ENCODE measurements at places on chromosomes 2 and 18.

GRCh38 chr2:9656270-9656766 is 25.5 kb upstream of the YWHAQ start:
- no peak for DNase-seq

GRCh38 chr18:49874238-49874637 is 60.9 kb upstream of the ACAA2 start:
- no peak for DNase-seq

DNA sequence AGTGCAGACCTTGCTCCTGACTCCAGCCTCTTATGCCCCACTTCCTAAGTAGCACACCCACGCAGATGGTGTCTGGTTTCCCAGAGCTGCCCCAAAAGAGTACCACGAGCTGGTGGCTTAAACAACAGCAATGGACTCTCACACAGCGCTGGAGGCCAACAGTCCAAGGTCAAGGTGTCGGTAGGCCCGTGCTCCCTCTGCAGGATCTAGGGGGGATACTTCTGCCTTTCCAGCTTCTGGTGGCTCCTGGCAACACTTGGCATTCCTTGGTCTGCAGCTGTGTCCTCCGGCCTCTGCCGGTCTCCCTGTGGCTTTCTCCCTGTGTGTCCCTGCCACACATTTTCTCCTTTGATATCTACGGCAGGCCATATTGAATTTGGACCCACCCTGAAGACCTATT is 99.0 kb downstream of the TSHZ1 start:
- no peak for DNase-seq

GRCh38 chr2:31606509-31606908 is 25.8 kb upstream of the SRD5A2 start:
- no peak for DNase-seq

DNA sequence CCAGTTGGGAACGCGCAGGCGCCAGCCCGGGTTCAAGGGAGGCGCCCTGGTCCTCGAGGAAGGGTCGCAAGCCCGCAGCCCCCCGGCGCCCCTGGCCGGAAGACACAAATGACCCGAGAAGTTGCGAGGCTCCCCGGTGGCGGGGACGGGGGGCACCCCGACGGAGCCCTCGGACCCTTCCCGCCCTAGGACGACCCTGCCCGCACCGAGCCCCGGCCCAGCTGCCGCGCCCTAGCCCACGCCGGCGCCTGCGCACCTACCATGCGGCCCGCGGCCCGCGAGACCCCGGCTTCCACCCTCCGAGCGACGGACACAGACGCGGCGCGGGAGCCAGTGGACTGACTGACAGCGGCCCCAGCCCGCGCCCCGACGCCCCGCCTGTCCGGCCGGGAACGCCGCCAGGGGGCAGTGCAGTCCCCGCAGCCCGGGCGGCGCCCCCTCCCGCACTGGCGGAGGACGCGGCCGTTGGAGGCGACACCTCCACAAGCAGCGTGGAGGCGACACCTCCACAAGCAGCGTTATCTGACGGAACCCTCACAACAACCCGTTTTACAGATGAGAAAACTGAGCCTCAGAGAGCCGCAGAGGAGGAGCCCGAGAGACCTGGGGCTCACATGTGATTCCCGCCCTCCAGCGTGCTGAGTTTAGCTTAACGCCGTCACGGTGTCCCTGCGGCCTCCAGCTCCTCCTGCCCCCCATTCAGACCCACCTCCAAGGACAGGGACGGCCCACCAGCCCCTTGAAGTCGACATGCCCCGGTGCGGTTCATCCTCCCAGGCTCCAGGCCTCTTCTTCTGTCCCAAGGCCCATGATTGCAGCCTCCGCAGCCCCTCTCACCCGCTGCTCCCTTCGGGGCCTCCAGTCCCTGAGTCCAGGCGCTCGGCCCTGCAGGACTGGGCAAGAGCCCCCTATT is at the start of gene NMUR1:
Gene NMUR1, minus strand, starts transcription at position 347 of the 913 bp plus-strand sequence. Its CDS starts 84 bp downstream, at position 263.
- peak; percentile 56 for DNase-seq

DNA sequence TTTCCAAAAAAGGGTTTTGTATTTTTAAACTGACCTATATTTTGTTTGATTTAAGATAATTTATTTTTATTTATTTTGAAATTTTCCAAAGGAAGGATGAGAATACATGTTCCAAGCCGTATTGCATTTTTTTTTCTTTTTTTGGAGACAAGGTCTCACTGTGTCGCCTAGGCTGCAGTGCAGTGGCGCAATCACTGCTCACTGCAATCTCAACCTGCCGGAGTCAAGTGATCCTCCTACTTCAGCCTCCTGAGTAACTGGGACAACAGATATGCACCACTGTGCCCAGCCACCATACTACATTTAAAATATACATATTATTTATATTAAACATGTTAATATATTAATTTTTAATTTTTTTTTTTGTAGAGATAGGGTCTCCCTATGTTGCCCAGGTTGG is 15.0 kb downstream of the GEN1 start:
- no peak for DNase-seq

GRCh38 chr2:48572816-48573215 is 42.9 kb downstream of the STON1 start:
- DNase-seq, result no peak

DNA sequence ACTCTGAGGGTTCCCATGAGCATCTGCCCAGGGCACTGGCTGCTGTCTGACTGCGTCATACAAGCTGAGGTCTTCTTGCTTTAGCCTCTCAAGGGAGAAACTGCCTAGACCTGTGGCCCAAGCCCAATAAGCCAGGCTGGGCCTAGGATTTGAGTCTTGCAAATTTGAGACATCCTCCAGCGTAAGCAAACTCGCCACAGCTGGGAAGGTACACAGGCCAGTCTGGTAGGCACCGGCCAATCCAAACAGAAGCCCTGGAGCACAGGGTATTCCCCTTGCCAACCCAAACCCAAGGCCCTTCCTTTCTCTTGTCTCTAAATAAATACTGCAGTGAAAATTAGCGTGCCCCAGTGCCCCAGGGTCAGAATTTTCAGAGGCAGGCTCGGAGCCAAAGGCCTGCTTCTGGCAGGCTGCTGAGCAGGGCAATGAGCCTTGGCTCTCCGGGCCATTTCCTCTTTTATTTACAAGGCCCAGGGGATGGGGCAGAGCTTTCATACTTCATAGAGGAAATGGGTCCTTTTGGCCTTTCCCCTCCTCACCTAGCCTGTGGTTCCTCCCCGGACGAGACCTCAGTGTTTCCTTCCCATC is 33.3 kb downstream of the POLR1A start:
- DNase-seq, result peak; percentile 61

DNA sequence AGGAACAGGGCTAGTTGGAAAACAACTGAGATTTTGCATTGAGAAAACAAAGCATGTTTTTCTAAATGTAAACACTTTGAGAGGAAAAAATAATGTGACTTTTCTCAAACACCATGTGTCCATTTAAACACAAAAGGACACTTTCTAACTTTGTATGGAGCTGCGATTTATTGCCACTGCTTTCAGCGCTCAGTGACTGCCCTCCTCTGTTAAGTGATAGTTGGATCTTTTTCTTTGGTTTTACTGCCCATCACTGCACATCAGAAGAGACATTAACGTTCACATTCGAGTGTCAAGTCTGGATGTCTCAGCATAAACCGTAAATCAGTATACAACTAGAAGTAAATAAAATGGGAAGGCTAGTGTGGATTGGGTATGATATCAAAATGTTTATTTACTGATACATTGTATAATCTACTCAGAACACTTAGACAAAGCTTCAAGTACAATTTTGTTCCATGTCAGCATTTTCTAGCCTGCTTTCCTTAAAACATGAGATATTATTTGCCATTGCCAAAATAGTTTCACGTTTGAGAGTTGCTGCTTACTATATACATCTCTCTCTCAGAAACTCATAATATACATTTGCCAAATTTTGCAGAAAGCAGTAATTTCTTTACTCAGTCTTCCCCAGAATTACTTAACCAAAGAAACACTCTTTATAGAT is 237.6 kb downstream of the IKZF2 start:
- DNase-seq, result no peak

DNA sequence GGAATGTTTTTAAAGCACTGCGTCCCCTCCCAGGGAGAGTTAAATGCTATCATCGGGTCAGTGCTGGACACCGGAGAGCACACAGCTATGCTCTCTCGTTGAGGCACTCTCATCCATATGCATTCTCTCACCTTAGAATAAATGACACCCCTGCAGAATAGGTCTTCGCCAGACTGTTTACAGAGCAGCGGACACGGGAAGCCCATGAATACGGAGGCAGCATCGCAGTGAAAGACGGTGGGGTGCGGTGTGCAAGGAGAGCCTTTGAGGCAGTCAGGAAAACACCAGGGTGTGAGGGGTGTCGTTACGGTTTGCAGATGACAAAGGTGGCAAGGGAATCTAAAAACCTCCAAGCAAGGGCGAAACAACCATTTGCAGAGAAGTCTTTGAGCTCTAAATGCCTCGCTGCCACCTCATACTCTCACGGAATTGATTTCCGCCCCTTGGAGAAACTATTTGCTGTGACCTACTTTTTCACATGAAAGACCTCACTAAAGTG is 169.2 kb upstream of the FHL2 start:
- DNase-seq, result no peak

GRCh38 chr18:32629981-32630700 is 142.7 kb downstream of the KLHL14 start:
- DNase-seq, result no peak
